ENCODE measurements at places on chromosomes 6 and 20.

DNA sequence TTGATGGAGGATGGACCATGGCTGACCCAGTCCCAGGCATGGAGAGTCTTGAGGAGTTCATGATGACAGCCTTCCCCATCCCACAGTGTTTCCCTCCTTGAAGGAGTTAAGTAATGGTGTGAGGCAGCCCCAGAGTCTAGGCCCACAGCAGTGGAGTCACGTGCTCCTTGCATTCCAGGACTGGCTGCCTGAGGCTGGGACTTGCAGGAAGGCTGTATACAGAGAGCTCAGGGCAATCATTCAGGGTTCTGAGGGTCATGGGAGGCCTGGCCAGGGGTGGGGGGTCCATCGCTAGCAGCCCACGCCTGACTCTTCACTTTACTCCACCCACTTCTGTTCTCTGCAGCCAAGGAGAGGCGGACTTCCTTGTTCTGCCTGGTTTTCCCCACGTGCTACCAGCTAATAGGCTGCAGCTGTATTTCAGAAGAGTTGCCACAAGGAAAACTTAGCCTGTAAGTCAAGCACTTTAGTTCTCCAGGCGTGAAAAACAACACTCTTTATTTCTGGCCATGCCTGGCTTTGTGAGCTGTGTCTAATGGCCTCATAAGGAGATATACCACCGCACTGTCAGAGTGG lies 272.5 kb downstream of the DHX35 start:
- no peak for DNase-seq

- DNase-seq = no peak
These were observed 44.8 kb downstream of the PDE10A start for GRCh38 chr6:165618241-165618640.

GRCh38 chr6:99364026-99364425 lies 14.6 kb upstream of the FAXC start:
- no peak for DNase-seq

DNA sequence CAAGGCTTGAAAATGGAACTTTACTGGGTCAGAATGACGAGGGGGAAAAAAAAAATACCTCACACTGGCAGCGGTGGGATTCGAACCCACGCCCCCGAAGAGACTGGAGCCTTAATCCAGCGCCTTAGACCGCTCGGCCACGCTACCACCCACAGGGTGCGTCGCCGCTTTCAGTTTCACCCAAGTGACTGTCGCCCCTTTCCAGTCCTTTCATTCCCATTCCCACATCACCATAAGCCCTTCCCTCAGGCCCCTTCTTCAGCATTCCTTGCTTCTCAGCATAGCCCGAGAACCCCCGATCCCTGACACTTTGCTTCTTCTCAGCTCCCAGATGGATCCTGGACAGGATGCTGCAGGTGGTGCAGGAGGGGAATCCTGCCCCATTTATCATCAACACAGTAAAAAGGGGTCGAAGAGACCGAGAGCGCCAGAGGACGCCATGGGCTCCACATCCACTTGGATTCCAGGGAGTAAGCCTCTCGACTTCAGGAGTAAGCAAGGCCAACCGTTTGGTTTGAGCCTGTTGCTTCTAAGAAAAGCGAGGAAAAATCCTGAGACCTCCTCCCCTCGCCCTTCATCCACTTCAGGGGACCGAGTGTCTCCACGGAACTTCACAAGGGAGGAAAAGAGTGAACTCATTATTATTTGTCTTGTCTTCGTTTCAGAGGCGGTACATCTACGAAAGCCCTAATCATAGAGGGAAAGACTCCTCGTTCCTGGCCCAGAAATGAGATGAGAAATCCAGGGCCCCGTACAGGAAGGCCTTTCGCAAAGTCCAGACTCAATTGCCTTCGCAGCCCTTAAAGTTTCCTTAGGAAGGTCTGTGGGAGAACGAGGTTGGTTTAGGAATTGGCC lies 20.0 kb upstream of the TRIM27 start:
- DNase-seq = peak; percentile 38

DNA sequence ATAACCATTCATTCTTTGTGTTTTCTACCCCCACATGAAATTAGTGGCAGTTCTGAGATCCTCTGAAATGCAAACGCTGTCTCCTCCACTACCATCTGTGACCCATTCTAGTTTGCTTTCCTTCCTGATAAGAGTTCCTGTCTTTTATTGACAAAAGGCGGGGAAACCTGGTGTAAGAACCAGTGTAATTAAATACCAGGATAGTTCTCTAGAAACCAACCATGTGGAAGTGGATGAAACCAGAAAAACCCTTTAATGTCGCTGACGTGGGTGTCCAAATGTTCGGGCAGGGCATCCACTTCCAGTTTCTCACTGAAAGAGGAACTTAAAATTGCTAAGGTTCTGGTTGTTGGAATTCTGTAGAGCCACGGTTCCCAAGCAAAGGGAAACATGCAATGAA lies 79.1 kb downstream of the TNFRSF21 start:
- DNase-seq = peak; percentile 18

GRCh38 chr6:3857468-3858456 lies 8.6 kb downstream of the FAM50B start:
- no peak for DNase-seq

- DNase-seq = peak; percentile 90
These were observed 22.7 kb upstream of the RNF24 start for GRCh38 chr20:4038047-4038459.

DNA sequence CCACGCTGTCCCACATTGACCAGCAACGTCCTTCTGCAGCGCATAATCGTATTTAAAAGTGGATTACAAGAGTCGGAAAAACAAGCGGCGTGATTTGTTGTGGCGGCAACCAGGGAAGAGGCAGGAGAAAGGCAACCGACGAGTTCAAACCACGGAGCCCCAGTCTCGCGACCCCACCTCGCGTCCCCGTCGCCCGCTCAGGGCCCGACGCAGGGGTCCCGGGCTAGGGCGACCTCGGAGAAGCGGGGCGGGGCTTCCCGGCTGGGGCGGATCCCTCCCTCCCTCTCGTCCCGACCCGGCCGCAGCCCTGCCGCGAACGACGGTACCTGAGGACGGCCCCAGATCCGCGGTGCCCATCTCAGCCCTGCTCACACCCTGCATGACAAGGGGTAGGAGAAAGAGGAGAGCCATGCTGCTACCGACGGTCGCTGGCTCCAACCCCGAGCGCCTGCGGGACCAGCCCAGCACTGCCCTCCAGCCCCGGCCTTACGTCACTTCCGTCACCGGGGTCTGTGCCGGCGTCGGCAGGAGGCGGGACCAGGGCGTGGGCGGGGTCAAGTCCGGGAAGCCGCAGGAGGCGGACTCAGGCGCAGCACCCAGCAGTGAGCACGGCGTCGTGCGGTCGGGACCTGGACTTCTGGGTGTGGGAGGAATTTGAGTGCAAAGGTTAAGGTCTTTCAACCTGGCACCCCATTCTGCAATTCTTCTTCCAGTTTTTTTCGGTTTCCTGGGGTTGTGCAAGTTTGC lies at the start of gene IFNGR1:
IFNGR1 (minus strand) TSS at position 469 of the 747 bp plus-strand sequence; CDS start at position 411, 58 bp downstream.
- peak; percentile 19 for DNase-seq

GRCh38 chr6:157640746-157641451 lies 182.1 kb upstream of the SNX9 start:
- no peak for DNase-seq

- no peak for DNase-seq
These were observed 38.6 kb upstream of the IRF4 start for GRCh38 chr6:352896-353470.

- DNase-seq = no peak
These were observed 789.7 kb downstream of the FRK start for GRCh38 chr6:115270953-115271352.

DNA sequence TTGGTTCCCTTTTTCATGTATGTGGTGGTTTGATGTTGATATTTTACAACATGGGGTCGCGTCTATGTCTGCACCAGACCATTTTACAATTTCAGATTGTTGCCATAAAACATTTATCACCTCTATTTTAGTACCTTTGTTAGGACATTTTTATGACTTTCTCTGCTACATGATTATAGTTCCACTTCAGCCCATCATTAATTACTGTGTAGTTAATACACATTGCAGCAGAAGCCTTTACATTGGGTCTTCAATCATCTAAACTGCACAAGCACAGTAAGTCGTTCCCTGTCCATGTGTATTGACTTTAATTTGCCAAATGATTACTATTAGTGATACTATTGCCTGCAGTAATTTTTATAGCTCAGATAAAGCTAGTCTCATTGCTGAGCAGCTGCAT lies 15.7 kb upstream of the TMEM217 start:
- no peak for DNase-seq

DNA sequence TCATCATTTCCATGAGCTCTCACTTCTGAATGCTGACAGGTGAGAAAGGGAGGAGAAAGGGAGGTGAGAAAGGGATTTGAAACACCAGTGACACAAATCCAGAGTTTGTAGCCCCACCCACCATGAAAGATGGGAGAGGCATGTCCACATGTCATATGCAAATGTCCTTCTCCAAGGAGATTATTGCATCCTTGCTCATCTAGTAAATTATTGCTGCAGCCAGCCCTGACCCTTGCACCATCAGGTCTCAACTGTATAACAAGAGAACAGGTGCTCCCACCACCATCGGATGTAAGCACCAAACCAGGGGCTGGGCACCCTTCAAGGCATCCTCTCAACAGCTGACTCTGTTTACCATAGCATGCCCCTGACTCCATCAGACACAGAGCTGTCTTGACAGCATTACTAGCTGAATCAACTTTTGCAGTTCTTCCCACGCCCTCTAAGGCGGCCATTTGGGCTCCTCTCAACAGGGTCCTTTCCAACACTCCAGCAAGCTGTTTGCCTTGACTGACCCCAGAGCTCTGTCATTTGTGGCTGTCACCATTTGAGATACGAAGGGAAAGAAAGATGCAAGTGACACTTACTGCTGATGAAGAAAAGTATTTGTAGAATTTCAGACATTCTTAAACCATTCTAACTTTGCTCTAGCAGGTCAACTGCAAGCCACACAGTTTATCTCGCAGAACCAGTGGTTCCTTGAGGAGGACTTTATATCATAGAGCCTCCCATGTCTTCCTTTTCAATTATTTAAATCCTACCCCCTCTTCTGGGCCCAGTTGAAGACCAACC lies 14.2 kb downstream of the GFOD1 start:
- no peak for DNase-seq

DNA sequence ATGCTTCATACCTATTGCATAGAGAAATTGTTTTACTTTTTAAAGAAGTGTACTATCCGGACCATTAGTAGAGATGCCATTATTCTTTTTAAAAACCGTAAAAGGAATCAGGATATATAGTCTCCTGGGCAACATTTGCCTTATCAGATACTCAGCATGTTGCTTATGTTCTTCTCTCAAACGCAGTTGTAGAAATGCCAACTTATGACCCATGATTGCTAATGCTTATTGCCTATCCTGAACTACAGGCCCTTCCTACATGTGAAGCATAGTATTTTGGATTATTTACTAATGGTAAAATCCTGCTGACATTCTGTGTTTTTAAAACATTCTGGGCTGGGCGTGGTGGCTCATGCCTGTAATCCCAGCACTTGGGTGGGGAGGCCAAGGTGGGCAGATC lies 99.5 kb downstream of the FOXO3 start:
- DNase-seq = no peak

DNA sequence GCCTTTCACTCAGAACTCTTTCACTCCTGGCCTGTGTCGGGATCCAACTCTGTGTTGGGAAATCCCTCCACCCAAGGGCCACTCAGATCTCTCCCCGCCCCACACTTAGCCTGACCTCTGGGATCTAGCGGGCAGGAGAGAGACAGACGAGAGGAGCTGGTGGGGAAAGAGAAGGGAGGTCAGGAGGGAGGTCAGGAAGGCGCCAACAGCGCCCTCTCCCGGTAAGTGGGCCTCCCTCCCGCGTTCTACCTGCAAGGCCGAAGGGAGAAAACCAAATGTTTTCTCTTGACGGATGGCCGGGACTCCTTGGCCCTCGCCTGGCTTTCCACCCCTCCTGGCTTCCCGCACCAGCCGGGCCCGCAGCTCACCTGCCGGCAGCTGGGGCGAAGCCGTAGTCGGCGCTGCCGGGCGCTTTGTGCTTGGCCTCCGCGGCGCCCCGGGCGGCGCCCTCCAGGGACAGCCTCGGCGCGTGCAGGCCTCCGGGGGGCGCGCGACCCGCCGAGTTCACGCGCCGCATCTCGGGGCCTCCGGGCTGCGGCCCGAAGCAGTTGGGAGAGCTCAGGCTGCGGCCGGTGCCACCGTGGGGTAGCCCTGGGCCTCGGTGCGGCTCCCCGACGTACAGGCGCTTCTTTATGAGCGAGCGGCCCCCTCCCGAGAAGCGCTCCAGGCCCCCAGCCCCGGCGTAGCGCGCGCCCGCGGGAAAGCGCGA lies 38.2 kb downstream of the C6orf132 start:
- no peak for DNase-seq

GRCh38 chr20:3923818-3924217 lies 34.6 kb downstream of the PANK2 start:
- DNase-seq = no peak

DNA sequence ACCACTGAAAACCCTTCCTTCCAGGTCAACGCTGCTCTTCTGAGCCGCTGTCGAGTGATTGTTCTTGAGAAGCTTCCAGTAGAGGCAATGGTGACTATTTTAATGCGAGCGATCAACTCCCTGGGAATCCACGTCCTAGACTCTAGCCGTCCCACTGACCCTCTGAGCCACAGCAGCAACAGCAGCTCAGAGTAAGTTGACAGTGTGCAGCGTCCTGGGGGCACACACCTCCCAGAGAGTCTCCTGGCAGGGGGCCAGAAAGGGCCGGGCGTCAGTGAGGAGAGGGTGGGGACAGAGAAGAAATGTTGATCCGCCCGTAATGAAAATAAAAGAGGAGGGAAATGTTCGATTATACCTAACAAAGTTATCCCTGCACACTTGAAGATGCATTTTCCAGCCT lies 5.0 kb downstream of the WRNIP1 start:
- DNase-seq = no peak

DNA sequence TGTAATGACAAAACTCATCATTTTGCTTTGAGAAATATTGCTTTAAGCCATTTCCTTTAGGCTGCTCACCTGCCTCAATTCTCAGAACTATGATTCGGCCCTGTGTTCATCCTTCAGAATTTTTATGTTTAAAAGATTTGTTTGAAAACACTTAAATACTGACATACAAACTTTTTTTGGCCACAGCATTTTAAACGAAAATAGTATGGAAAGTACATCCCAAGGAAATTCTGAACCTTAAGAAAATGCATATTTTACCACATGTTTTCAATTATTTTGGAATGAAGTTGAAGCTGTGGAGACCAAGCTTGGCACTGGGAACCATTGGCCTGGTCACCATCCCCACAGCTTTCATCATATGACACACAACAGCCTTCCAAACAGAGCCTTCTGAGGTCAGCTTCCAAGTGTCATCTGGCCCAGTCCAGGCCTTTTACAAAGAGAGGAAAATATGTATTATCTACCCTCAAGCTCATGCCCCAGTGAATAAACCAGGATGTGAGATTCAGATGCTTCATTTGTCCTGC lies 83.3 kb downstream of the SOD2 start:
- DNase-seq = no peak

- peak; percentile 80 for DNase-seq
These were observed 98.5 kb downstream of the LY86 start for GRCh38 chr6:6686748-6687601.
